ENCODE measurements at places on chromosomes 4 and X. TPM values are rescaled to one million over a fixed set of nuclear protein-coding genes. Genes with fewer than 3 reads are reported as not detected.

DNA sequence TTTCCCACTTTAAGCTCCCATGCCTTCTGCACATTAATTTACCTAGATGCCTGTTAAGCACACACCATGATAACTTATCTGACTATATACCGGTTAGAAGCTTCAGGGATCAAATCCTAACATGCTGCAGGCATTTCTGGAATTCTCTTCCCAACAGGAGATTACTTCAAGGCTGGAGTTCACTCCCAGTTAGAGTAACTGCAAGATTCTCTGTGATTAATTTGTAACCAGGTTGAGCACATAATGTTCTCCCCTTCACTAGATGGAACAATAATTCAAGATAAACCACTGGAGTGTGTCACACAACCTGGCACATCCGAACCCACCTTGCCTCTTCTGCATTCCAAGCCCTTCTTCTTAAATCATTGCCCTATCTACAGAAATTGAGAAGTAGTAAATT lies 11.8 kb upstream of the UGT2A3 start:
- H3K4me3 ChIP-seq: no peak overlapping the region
- H3K4me1 ChIP-seq: peaks cover 49% of the 10 kb centered on the region
- no peaks in the 10 kb centered on the region for H3K27me3 ChIP-seq
- H3K36me3 ChIP-seq: no peaks in the 10 kb centered on the region

Gene NFXL1
- 22.5 TPM for total RNA-seq

- DNase-seq: peak; percentile 56
- H3K4me3 ChIP-seq: no peak overlapping the region
- no peaks in the 10 kb centered on the region for H3K27me3 ChIP-seq
- no peaks in the 10 kb centered on the region for H3K36me3 ChIP-seq
Measured at GRCh38 chr4:87375719-87376291, 15.2 kb downstream of the HSD17B11 start.

Gene KLHL4
- not detected for total RNA-seq

Gene PROM1
- 196 TPM for total RNA-seq

DNA sequence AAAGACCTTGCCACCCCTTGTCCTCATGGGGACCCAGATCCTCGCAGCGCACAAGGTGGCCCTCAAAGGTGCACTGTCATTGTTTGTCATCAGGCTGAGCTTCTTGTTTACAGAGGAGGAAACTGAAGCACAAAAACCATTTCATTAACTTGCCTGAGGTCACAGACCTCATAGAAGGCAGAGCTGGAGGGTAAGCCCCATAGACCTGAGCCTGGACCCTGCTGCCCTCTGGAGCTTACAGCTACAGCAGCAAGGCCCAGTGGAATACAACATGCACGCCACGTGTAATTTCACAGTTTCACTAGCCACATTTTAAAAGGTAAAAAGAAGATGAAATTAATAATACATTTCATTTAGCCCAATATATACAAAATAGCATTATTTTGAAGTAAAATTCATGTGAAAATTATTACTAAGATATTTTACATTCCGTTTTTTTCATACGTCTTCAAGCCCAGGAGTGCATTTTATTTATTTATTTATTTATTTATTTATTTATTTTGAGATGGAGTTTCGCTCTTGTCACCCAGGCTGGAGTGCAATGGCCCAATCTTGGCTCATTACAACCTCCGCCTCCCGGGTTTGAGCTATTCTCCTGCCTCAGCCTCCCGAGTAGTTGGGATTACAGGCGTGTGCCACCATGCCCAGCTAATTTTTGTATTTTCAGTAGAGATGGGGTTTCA lies 8.8 kb downstream of the JAKMIP1 start:
- DNase-seq: no peak
- no peak overlapping the region for H3K4me3 ChIP-seq
- no peaks in the 10 kb centered on the region for H3K27me3 ChIP-seq
- H3K36me3 ChIP-seq: no peaks in the 10 kb centered on the region
- no peaks in the 10 kb centered on the region for H3K4me1 ChIP-seq
- H3K27ac ChIP-seq: no peak overlapping the region
